Regular cardiac myocyte (primary cell): ENCODE measurements at places on chromosomes 5 and 9. TPM values are rescaled to one million over a fixed set of nuclear protein-coding genes. Genes with fewer than 3 reads are reported as not detected.

The LURAP1L gene
- total RNA-seq, result 6.1 and 15.2 TPM in 2 replicates

The C5orf46 gene
- total RNA-seq, result 5.9 and 25.1 TPM in 2 replicates

The ECPAS gene
- total RNA-seq, result 76.1 and 80.3 TPM in 2 replicates

The ACOT12 gene
- total RNA-seq, result under 0.01 TPM in 2 replicates

The FCN1 gene
- total RNA-seq, result not detected in 2 replicates

The UBE2R2 gene
- 11.7 and 12.4 TPM in 2 replicates for total RNA-seq

The ST8SIA4 gene
- total RNA-seq, result 2.5 and 3.8 TPM in 2 replicates

The LRSAM1 gene
- 9.3 and 11.3 TPM in 2 replicates for total RNA-seq

The ISL1 gene
- total RNA-seq, result not detected in 2 replicates

The CCDC192 gene
- not detected in 2 replicates for total RNA-seq

The ENTR1 gene
- total RNA-seq, result 28.2 and 57.9 TPM in 2 replicates

The MGAT4B gene
- 106 and 125 TPM in 2 replicates for total RNA-seq

The FBN2 gene
- total RNA-seq, result 1.7 and 9.6 TPM in 2 replicates

The PITX1 gene
- 0.38 TPM in 1 of 2 replicates, not detected in the other for total RNA-seq

The CCDC183 gene
- total RNA-seq, result under 0.01 and 0.28 TPM in 2 replicates

The ZNF169 gene
- total RNA-seq, result 2.5 TPM in 2 replicates

The DYNC2I2 gene
- 27.9 and 81.9 TPM in 2 replicates for total RNA-seq

The GHR gene
- total RNA-seq, result 1.9 and 2.8 TPM in 2 replicates

The ANXA2R gene
- total RNA-seq, result 1.1 and 1.7 TPM in 2 replicates

The HCN1 gene
- total RNA-seq, result under 0.01 TPM in 1 of 2 replicates, not detected in the other

The LVRN gene
- under 0.01 and 0.19 TPM in 2 replicates for total RNA-seq
